ENCODE measurements at places on chromosomes 4 and X.

DNA sequence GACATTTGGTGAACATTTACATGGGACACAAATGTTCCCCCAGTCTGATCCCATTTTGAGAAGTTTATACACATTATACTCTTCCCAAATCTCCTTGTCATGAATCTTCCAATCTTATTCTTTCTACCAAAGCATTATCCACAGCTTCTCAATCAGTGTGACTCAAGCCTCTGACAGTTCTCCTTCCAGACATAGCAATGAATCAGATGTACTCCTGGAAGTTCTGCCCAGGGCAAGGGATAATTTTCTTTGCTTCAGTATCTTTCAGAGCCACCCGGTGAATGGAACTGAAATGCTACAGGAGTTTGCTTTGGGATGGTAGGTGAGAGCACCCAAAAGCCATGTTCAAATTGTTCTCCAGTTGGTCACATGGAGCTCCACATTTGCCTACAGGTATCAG is 145.5 kb downstream of the ANXA5 start:
- no peak for DNase-seq

GRCh38 chr4:127001933-127002332 is 630.8 kb upstream of the INTU start:
- DNase-seq, result no peak

DNA sequence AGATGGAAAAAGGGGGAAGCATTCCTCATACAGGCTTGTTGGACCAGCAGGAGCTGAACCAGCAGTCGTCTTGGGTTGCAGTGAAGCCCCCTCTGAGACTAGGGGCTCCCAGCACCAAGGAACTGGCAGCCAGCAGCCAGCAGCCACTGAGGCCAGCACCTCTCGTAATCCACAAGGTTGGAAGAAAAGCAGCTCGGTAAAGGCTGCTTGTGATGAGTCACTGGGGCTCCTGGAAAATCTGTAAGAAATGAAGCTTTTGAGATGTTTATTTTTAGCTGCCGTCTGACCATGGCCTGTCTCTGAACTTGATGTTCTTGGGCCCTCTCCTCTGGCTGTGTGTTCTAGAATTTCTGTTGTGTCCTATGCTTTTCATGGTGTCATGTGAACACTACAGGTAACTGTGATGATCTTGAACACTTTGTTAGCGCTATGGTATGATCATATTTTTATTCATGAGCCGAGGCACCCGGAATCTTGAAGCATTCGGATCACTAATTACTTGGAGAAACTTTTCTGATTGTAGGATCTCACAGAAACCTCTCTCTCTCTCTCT is 18.6 kb downstream of the CLCN4 start:
- DNase-seq, result no peak

GRCh38 chr4:2048831-2049230 is 10.3 kb upstream of the NAT8L start:
- DNase-seq, result no peak

DNA sequence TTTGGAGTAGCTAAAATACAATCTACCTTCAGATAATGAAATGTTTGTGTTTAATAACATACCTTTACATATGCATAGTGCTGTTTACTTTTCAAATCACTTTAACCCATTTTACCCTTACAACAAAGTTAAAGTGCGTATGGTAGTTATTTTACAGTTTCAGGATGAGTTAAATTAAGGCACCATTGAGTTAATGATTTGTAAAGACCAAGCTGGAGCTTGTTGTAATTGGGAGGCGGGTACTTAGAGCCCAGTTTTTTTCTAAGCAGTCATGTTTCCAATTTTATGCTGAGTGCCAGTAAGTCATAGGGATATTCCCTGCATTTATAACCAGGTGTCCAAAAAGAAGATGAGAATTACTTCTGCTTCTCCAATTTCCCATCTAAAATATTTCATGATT is 84.2 kb upstream of the NRK start:
- DNase-seq, result no peak

DNA sequence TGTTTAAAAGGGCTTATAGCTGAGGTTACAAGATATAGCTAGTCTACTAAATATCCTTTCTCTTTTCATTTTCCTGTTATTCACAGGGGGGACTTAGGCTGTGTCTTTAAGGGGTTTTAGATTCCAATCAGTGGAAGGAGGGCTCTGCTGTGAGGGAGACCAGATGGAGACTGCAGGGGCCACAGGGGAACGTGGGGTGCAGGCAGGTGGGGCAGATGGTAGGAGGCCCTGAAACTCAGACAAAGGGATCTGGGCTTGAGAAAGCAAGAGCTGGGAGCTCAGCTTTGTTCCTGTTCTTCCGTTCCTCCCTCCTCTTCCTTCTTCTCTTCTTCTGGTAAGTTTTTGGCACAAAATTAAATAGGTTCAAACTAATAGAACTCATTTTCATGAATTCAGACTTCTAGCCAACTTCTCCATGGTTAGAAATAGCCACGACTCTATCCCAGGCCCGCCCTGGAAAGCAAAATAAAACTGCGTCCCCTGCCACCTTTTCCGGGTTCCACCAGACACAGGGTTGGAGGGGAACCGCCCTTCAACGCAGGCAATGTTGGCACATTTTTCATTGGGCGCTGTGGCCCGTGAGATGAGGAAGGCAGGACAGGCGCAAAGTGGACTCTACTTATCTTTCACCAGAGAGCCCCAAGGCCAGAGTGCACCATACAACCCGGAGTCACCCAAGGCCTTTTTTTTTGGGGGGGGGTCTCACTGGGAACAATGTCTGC is 3.5 kb upstream of the TMSB4X start:
- no peak for DNase-seq

GRCh38 chr4:304969-305680 is at the start of gene ZNF732:
Gene ZNF732, minus strand, starts transcription at chr4:305474. Its CDS starts 164 bp downstream, at chr4:305310.
- DNase-seq, result no peak

DNA sequence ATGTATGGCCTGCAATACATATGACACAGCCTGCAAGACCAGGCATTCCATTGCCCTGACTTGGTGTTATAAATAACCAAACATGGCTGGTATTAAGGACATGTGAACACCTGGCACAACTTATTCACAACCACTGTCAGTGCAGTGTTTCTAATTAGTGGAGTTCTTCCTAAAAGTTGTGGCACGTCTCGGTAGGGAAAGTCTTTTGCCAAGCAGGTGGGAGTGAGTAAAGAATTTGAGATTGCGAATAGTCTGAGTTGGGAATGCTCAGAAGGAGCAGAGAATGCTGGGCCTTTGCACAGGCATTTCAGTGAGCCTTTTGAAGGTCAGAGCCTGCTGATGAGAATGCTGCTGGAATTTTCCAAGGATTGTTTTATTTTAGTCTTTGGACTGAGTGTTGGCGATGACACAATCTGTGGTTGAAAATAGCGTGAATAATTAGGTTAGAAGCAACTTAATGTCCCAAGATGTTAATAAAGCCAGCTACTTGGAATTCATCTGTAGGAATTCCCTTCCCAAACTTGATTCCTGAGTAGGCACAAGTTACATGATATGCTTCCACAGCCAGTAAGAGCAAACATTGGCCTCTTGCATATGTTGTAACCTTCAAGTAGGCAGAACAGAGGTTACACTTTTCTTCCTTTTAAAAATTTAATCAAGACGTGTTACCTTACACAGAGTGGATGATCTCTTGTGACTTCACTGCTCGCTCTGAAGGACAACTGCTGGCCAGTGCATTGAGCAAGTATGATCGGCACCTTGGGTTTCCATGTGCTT is 83.6 kb upstream of the PGRMC2 start:
- DNase-seq, result no peak

DNA sequence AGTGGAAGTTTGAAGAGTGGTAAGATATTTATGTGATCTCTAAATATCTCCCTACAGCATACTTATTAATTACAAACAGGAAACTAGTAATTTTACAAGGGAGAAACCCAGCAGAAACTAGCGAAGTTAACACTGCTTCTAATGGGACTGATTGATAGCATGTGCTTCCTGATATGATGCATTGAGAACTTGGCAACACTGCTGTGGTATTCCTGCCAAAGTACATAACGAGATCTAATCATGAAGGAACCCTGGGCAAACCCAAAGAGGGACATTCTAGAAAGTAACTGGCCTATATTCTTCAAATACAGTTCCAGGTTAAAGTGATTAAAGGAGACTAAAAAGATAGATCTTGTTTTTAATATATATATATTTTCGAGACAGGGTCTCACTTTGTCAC is 4.6 kb upstream of the GPR34 start:
- DNase-seq, result no peak

DNA sequence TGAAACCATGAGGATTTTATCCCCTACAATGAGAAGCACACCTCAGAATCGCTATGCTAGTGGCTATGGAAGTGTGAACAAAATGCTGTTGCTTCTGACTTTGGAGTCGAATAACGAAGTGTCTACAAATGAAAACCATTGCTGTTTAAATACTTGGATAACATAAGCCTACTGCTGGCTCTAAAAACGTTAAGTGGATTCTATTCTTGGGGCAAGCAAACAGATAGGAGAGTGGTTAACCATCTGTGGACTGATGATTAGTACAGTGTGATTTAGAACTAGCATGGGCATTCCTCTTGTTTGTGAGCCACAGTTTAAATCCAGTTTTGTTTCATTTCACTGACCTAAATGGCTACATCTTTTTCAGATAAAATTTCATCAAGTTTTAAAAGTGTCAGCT is 109.7 kb upstream of the PNPLA4 start:
- no peak for DNase-seq

- no peak for DNase-seq
Measured at GRCh38 chr4:65791111-65791811, 121.0 kb upstream of the EPHA5 start.

DNA sequence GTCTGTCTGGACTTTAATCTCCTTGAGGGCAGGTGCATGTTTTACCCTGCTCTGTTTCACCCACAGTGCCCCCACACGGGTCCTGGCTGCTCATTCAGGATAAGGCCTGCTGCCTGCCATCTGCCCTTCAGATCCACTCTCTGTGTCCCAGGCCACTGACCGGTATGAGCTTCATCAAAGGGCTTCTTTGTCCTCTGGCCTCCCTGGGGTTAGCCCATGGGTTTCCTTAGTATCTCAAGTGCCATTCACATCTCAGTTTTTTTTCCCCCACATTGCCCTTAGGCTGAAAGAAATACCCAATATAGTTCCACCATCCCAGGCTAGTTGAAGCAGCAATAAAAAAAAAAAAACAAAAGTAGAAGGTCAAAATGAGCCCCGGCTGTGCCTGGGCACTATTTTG is 9.3 kb downstream of the CD99L2 start:
- no peak for DNase-seq

DNA sequence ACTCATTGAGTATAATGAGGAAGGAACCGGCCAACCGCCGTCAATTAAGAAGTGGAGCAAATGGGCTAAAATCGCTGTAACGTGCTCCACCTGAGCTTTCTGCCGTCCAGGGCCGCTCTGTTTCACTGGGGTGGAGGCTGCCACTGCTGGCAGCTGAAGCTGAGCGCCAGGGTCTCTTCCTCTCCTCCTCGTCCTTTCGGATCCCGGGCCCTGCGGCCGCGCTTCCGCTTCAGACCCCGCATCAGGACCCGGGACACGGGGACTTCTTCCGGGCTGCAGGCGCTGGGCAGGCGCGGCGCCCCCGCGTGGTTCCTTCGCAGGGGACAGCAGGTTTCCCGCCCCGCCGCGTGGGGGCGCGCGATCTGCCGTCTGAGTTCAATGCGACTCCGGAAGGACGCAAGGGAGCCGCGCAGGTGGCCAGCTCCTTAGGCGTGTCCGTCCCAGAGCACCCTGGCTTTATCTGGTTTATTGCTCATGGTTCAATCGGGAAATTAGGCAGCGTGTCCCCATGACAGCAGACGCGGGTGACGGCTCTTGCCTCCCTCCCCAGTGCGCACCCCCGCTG is 519.8 kb downstream of the TRIML1 start:
- no peak for DNase-seq

GRCh38 chr4:1060621-1061020 is 49.2 kb downstream of the FGFRL1 start:
- no peak for DNase-seq

DNA sequence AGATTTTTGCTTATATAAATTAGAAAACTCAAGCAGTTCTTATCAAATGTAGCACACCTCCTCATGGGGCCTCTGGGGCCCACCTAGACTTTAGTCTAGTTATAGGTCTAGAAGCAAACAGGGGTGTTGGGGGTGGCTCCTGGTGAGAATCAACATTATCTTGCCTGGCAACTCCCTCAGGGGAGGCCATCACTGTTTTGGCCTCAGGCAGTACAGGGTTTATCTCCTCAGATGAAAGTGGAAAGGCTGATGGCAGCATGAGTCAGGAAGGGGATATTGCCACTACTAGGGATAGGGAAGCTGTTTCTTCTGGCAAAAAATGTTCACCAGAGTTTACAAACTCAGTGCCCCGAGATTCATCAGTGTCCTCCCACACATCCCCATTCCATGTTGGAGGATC is 232.4 kb upstream of the BMP3 start:
- no peak for DNase-seq

- DNase-seq, result no peak
Measured at GRCh38 chr4:158090323-158090722, 82.5 kb downstream of the GASK1B start.
